Epithelial cell of umbilical artery (primary cell): ENCODE measurements at places on chromosomes 2 and 18. TPM values are rescaled to one million over a fixed set of nuclear protein-coding genes. Genes with fewer than 3 reads are reported as not detected.

Gene ZNF385B
- not detected in 2 replicates for total RNA-seq

Gene CRYBA2
- total RNA-seq: not detected in 2 replicates

Gene VWA3B
- total RNA-seq: not detected in 2 replicates

Gene LTBP1
- total RNA-seq: 22.9 and 80.9 TPM in 2 replicates

Gene SCN9A
- 1.9 and 2.6 TPM in 2 replicates for total RNA-seq

Gene SPC25
- total RNA-seq: 9.4 and 12.5 TPM in 2 replicates

Gene CYP20A1
- total RNA-seq: 32.4 and 34.4 TPM in 2 replicates

Gene LHCGR
- not detected in 2 replicates for total RNA-seq

Gene HRH4
- total RNA-seq: not detected in 2 replicates

Gene UPP2
- total RNA-seq: not detected in 2 replicates

Gene STK25
- 308 and 341 TPM in 2 replicates for total RNA-seq

Gene SNTG2
- not detected in 2 replicates for total RNA-seq

Gene TMEM198
- not detected in 2 replicates for total RNA-seq

Gene LCT
- total RNA-seq: not detected in 2 replicates

Gene CD8A
- not detected in 2 replicates for total RNA-seq

Gene CPLX4
- total RNA-seq: not detected in 2 replicates

Gene CCDC148
- total RNA-seq: under 0.01 TPM in 1 of 2 replicates, not detected in the other

Gene PLCL1
- 10.7 and 11.7 TPM in 2 replicates for total RNA-seq

Gene KCNK3
- not detected in 2 replicates for total RNA-seq

Gene ANKRD30B
- total RNA-seq: not detected in 2 replicates

Gene DTNA
- total RNA-seq: 7.1 and 9.1 TPM in 2 replicates

Gene PNO1
- total RNA-seq: 25.7 and 27.1 TPM in 2 replicates

Gene SLC5A7
- total RNA-seq: not detected in 2 replicates

Gene ANKRD62
- not detected in 2 replicates for total RNA-seq
